ENCODE measurements at places on chromosomes 2 and 18. TPM values are rescaled to one million over a fixed set of nuclear protein-coding genes. Genes with fewer than 3 reads are reported as not detected.

The C1GALT1C1L gene
- total RNA-seq, result 0.99 TPM

The CBLN2 gene
- not detected for total RNA-seq

The ACVR1C gene
- total RNA-seq, result 0.81 TPM

The LRRC30 gene
- not detected for total RNA-seq

- no peak for DNase-seq
Observed at GRCh38 chr2:169039702-169040101, 8.6 kb upstream of the ABCB11 start.

DNA sequence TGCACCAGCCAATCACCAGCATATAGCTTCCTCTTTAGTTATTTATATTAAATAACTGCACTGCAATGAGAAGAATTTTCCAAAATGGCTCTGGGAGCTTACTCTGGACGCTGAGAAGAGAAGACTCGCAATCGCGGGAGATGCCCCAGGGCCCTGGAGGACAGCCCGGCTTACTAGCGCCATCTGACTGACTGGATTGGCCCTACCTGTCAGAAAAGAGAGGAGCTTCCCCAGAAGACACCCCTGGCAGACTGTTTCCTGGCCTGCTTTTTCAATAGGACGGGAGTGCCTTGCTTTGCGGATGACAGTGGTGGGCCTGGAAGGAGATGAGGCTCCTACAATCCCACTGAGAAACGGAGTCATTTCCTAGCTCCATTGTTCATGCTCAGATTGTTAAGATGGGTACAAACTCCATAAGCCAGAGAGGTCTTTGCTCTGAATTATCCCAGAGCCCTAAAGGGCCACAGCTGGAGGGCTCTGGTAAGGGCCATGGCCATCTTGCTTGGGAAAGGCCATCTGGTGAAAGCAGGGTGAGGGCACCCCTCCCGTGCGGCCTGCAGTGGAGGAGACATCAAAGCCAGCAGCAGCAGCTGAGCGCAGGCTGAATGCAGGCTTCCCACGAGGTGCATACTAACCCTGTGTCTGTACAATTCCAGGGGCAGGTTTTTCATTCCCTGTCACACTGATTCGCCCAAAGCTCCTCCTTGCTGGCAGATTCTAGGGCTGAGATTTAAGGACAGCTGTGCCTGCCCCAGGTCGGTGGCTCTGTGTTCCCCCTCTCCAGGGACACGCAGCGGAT, 92.1 kb downstream of the GALR1 start:
- no peak for DNase-seq

DNA sequence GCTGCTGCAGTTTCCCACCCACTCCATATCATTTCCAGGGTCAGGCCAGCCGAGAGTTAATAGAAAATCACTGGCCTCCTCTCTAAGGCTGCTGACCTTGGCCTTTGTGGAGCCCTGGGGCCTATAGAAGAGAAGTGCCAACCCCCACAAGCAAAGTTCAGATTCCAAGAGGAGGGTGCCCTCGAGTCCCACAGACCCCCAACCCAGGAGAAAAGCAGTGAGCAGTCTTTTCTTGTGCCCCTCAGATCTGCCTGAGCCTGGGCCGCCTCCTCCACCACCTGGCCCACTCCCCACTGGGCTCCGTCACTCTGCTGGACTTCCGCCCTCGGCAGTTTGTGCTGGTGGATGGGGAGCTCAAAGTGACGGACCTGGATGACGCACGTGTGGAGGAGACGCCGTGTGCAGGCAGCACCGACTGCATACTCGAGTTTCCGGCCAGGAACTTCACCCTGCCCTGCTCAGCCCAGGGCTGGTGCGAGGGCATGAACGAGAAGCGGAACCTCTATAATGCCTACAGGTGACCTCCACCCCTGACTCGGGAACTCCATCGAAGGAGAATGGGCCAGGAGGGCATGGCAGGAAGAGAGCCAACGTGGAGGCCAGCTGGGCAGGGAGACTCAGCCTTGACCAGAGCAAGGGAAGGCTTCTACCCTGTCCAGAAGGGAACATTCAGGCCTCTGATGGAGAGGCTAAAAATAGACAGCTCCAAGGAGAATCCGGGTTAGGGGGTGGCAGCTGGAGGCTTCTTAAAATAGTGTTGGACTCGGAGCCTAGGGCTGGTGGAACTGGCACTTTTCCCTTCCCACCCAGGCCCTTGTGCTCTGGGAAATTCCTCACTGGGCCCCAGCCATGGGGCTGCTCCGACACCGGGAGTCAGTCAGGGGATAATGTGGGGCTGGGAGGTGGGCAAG, 6.2 kb downstream of the PKDCC start:
- DNase-seq, result peak; percentile 74

DNA sequence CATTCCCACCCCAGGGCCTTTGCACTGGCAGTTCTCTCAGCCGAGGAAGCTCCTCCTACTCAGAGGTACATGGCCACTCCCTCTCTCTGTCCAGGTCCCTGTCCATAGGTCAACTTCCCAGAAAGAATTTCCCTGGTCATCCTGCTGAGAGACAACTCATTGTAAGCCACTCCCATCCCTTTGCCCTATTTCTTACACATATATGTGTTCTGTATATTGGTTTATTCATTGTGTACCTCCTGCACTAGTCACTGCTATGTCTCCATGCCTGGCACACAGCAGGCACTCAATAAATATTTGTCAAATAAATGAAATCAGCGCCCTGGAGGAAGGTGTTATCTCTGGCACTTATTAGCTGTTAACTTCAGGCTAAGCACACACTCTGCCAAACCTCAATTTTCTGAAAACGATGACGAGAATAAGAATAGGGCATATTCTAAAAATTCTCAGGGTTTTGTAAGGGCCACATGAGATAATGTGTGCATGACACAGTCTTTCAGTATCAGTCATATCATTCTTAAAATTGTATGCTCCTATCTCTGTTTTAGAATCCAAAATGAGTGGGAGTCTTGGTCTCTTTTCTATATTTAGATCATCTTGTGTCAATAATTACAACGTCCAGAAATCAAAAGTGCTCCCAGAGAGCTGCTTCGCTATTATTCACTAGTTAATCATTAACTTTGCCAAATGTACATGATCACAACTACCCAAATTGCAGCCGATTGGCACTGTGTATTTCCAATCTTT, 198.0 kb downstream of the ALK start:
- DNase-seq, result no peak

Measured in ureter (tissue), 1 donor.